A673 (cell line): ENCODE measurements at places on chromosomes 1 and 21. TPM values are rescaled to one million over a fixed set of nuclear protein-coding genes. Genes with fewer than 3 reads are reported as not detected.

DNA sequence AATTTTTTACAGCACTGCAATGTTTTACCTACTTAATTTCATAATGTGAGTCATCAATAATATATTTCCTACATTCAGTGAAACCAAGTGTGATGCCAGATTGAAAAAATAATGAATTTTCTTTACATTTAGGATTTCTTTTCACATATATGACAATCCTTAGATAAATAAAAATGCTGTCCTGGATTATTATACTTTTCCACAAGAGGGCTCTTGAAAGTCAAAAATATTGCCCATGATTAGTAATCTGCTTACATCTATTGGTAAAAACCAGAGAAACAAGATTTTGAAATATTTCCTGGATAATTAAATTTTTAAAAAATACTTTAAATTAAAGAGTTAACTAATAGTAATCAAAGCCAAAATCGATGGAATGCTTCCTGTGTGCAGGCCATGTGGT is 86.8 kb upstream of the PLPPR4 start:
- H3K4me1 ChIP-seq, result no peaks in the 10 kb centered on the region
- H3K36me3 ChIP-seq, result no peaks in the 10 kb centered on the region
- no peak overlapping the region for H3K4me3 ChIP-seq
- no peak for DNase-seq

- no peak for DNase-seq
- no peaks in the 10 kb centered on the region for H3K36me3 ChIP-seq
- no peaks in the 10 kb centered on the region for H3K4me1 ChIP-seq
- H3K4me3 ChIP-seq, result no peak overlapping the region
Observed at GRCh38 chr1:23577056-23578004, 18.0 kb upstream of the ID3 start.

- peaks cover 2% of the 10 kb centered on the region for H3K36me3 ChIP-seq
- no peak for DNase-seq
- H3K4me3 ChIP-seq, result no peak overlapping the region
- no peak overlapping the region for H3K27ac ChIP-seq
- no peaks in the 10 kb centered on the region for H3K27me3 ChIP-seq
Observed at GRCh38 chr1:43440358-43440757, 13.4 kb downstream of the HYI start.

DNA sequence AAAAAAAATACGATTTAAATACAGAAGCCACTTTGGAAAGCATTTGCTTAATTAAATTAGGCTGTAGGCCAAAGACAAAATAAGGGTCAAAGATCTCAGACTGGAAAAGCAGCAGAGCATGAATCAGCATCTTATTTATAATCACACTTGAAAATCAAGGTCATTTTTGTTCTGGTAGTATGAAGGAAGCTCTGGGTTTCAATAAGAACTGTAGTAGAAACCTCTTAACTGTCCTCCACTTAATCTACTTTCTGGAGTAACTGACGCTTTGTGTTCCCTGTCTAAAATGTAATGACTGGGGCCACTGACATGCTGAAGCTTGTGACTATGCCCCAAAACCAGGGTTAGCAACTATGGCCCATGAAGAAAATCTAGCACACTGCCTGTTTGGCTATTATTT is 450.7 kb upstream of the ZP4 start:
- H3K4me3 ChIP-seq, result no peak overlapping the region
- no peak overlapping the region for H3K27ac ChIP-seq
- H3K36me3 ChIP-seq, result no peaks in the 10 kb centered on the region
- no peak for DNase-seq

- no peak for DNase-seq
- H3K27ac ChIP-seq, result no peak overlapping the region
- no peaks in the 10 kb centered on the region for H3K27me3 ChIP-seq
- no peak overlapping the region for H3K4me3 ChIP-seq
Observed at GRCh38 chr1:182965861-182966260, 12.9 kb upstream of the SHCBP1L start.

- H3K4me3 ChIP-seq, result no peak overlapping the region
- H3K27me3 ChIP-seq, result no peaks in the 10 kb centered on the region
- no peaks in the 10 kb centered on the region for H3K36me3 ChIP-seq
Observed at GRCh38 chr21:41663805-41664788, 102.8 kb downstream of the RIPK4 start.

DNA sequence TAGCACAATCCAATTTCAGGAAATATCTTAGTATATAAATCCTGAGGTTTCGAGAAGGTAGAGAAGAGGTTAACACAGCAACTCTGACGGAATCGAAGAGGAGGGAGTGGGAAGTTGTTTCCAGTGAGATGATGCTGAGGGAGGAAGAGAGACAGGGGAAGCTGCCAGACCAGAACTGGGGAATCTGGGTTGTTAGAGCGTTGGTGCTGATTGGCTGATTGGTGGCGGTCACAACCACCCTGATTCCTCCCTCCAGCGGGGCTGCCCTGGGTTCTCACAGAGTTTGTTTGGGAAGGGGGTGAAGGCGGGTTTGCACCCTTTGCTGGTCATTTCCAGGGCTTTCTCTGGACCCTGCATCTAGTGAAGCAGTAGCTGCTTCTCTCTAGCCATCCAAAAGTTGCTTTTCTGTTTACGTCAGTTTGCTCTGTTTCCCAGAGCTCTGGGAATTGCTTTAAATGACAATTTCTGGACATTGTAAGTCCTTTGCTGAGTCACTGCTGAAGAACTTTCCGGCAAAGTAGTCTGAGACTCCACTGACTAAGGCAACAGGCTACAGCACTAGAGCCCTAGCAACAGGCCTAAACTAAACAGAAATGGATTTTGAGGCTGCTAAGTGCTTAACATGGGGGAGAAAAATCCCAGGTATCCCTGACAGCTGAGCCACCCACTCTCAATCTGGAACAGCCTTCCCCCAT is 90.1 kb downstream of the TENT5C start:
- H3K27ac ChIP-seq, result no peak overlapping the region
- H3K4me3 ChIP-seq, result no peak overlapping the region
- no peak for DNase-seq
- H3K36me3 ChIP-seq, result no peaks in the 10 kb centered on the region
- H3K27me3 ChIP-seq, result peaks cover 20% of the 10 kb centered on the region

GRCh38 chr1:65420590-65421350 is at the start of the genes LEPR and LEPROT:
Gene LEPR, plus strand, starts transcription at chr1:65420668. Its CDS starts 144,898 bp downstream, at chr1:65565566.
Gene LEPROT, plus strand, starts transcription at chr1:65420668. Its CDS starts 57 bp downstream, at chr1:65420725.
- no peaks in the 10 kb centered on the region for H3K27me3 ChIP-seq
- no peaks in the 10 kb centered on the region for H3K36me3 ChIP-seq
- peak within 1 kb of the TSS; percentile 89 for H3K27ac ChIP-seq
- peaks cover 5% of the 10 kb centered on the region for H3K4me1 ChIP-seq
- H3K4me3 ChIP-seq, result peak within 1 kb of the TSS; percentile 66
- DNase-seq, result peak; percentile 56

GRCh38 chr1:91701472-91701869 is 184.5 kb downstream of the TGFBR3 start:
- DNase-seq, result no peak
- H3K36me3 ChIP-seq, result no peaks in the 10 kb centered on the region
- no peaks in the 10 kb centered on the region for H3K4me1 ChIP-seq
- no peak overlapping the region for H3K27ac ChIP-seq
- H3K4me3 ChIP-seq, result no peak overlapping the region

DNA sequence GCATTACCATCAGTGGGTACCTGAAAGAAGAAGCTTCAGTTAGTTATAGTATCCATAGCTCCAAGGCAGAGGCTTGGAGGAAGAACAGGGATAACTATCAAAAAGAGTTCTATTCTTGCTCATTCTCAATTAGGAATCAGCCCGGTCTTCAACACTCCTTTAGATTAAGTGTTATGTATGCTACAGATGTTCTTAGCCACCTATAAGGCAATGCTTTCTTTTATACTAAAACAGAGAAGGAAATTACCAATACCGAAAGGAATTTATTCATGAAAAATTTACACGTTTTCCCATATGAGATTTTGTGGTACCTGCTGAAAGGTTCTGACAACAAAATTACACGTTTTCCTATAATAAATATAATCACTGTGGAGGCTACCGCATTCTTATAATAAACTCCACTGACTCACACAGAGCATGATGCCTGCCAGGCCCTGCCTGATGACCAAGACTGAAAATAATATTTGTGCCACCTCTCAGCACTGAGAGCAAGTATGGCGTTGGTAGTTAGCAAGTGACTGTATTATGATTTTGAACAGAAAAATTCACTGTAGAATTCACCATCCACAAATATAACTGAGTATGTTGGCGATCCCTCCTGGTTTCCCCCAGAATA is 58.3 kb downstream of the APP start:
- H3K27me3 ChIP-seq, result no peaks in the 10 kb centered on the region
- peaks cover 22% of the 10 kb centered on the region for H3K36me3 ChIP-seq
- H3K4me3 ChIP-seq, result no peak overlapping the region
- no peak overlapping the region for H3K27ac ChIP-seq
- no peak for DNase-seq

GRCh38 chr1:162197615-162198421 is 128.3 kb downstream of the NOS1AP start:
- H3K27me3 ChIP-seq, result no peaks in the 10 kb centered on the region
- H3K27ac ChIP-seq, result no peak overlapping the region
- no peak overlapping the region for H3K4me3 ChIP-seq
- peaks cover 19% of the 10 kb centered on the region for H3K4me1 ChIP-seq

DNA sequence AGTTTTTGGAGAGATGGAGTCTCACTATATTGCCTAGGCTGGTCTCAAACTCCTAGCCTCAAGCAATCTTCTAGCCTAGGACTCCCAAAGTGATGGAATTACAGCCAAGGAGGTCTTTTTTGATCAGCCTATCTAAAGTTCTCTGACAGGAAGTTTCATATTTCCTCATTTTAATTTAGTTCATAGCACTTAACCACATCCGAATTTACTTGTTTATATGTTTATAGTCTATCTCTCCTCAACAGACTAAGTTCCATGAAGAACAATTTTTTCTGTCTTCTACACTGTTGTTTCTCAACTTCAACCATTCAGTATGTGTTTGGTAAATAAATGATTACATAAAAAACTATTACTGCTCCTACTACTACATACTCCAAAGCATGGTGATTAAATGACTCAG is 47.9 kb downstream of the GON4L start:
- H3K36me3 ChIP-seq, result peaks cover 28% of the 10 kb centered on the region
- H3K4me3 ChIP-seq, result no peak overlapping the region
- H3K27me3 ChIP-seq, result no peaks in the 10 kb centered on the region
- DNase-seq, result no peak

DNA sequence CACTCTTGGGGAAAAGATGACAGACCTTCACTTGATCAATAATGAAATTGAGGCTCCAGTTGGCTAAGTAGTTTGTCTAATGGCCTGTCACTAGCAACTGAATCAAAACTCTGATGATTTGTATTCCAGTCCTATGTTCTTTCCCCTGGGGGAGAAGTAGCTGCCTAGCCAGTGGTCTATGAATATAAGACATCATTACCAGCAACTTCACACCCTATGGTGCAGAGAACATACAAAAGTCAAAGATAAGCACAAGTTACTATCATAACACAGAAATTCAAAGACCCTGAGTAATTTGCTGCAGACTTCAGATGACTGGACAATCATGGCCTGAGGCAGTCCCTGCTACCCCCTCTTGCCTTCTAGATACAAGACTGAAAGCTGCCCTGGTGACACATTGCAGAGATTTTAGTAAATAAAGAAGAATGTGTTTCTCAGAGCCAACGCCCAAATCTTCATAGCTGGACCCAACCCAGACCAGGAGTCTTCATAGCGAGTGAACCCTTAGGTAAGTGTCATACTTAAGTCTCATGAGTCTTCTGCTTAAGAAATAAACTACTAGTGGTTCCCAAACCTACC is 993 bp downstream of the PDZK1 start:
- no peak overlapping the region for H3K4me3 ChIP-seq
- H3K4me1 ChIP-seq, result no peaks in the 10 kb centered on the region
- no peaks in the 10 kb centered on the region for H3K36me3 ChIP-seq

GRCh38 chr21:45802425-45802824 is 158.9 kb downstream of the PCBP3 start:
- no peak overlapping the region for H3K4me3 ChIP-seq
- no peaks in the 10 kb centered on the region for H3K27me3 ChIP-seq

GRCh38 chr1:152752225-152752624 is 5.6 kb upstream of the KPRP start:
- H3K27ac ChIP-seq, result no peak overlapping the region
- H3K4me3 ChIP-seq, result no peak overlapping the region
- peaks cover 22% of the 10 kb centered on the region for H3K27me3 ChIP-seq
- H3K4me1 ChIP-seq, result no peaks in the 10 kb centered on the region
- no peaks in the 10 kb centered on the region for H3K36me3 ChIP-seq

CYP4X1 gene
- not detected in 2 replicates for total RNA-seq

FMO2 gene
- total RNA-seq, result 0.20 TPM in 1 of 2 replicates, not detected in the other
